ENCODE measurements at places on chromosomes 3 and 15.

DNA sequence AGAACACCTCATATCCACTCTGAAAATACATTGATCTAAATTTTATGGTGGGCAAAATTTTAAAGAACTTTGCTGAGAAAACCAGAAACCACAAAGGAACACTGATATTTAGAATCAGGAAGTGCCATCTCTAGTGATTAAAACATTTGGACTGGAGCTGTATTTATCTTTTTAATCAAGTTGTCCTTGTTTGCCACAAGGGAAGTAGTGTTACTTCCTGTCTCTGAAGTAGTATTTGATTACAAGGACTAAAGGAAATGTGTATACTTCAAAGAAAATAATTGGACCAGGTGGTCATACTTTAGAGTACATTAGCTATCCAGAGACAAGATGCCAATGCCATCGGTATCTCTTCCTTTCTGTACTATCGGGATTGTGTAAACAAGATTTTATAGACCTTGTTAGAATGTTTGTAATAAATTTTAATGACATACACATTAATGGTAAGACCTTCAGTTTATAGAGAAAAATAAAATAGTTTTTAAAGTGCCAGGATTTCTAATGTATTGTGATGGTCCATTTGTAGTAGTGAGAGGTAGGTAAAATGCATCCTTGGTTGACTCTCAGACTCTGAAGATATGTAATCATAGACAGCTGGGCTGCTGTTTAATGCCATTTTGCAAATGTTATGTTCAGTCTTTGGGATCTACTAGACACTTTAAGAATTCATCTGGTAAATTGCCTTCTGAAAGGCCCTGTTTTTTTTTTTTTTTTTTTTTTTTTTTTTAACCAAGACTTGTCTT, 131.9 kb downstream of the B3GALNT1 start:
- DNase-seq: no peak

DNA sequence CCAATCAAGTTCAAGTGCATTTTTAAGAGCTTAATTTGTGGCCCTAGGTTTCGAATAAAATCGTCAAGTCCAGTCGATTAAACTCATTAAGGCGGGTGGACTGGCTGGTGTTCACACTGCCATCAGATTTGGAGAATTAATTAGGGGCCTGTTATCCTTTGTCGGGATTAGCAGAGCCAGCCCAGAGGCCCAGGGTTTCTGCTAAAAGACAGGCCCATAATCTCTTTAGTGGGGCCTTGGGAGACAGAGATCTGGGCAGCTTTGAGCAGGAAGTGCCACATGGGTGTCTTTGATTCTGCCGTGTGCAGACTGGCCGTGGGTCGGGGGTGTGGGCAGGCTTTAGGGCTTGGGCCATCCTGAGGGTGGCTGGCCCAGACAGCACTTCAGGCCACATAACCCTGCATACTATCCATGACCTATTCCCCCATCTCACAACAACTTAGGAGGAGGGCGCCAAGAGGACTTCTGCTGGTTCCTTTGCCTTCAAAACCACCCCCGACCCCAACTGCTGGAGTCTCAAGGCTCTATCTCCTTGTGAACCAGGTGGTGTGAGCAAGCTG, 94.7 kb downstream of the PLXNA1 start:
- no peak for DNase-seq

- DNase-seq: peak; percentile 9
Measured at GRCh38 chr3:39917065-39917773, 107.8 kb downstream of the MYRIP start.

GRCh38 chr3:50123394-50124051, 31.6 kb upstream of the SEMA3F start:
- no peak for DNase-seq

- DNase-seq: no peak
Measured at GRCh38 chr15:53979051-53979788, 979 bp downstream of the UNC13C start.

- no peak for DNase-seq
Measured at GRCh38 chr15:90716317-90716975, 700 bp upstream of the BLM start.

DNA sequence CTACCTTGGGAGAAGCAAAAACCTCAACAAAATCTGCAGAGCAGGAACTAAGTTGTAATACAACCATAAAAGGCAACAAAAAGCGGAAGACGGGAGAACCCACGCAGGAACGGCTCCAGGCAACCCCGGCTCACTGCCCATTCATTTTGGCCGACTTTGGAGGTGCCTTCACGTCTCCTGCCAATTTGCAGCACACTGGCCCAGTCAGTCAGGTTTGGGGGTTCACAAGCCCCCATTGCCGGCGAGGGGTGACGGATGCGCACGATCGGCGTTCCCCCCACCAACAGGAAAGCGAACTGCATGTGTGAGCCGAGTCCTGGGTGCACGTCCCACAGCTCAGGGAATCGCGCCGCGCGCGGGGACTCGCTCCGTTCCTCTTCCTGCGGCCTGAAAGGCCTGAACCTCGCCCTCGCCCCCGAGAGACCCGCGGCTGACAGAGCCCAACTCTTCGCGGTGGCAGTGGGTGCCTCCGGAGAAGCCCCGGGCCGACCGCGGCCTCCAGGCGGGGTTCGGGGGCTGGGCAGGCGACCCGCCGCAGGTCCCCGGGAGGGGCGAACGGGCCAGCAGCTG, 463 bp downstream of the TERC start:
- DNase-seq: peak; percentile 71

- DNase-seq: no peak
Measured at GRCh38 chr15:89326316-89326715, 8.3 kb downstream of the POLG start.

DNA sequence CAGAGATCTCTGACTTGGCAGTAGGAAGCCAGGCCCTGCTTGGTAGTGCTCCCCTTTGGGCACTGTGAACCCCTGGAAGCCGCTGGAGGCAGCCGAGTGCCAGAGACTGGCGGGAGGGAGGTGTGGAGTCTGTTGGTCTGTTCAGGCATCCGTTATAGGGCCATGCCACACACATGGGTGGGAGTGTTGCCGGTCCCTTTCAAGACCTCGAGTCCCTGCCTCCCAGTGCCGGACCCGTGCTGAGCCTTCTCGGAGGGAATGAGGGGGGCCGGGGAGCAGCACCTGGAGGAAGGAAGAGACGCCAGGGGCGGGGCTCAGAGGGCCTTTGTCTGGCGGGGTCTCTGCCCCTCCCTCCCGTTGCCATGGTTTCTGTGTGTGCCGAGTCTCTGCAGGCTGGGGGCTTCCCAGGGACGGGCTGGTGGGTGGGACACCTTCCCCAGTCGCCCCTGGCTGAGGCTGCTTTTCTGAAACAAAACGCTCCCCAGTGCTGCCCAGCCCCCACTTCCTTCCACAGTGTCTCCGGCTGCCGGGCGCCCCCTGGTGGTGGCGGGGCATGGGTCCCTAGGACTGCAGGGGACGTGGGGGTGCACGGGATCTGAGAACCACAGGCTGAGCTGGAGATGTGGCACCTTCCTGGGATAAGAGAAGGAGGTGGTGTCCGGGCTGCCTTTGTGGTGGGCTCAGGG, 10.0 kb downstream of the GNAI2 start:
- peak; percentile 93 for DNase-seq

DNA sequence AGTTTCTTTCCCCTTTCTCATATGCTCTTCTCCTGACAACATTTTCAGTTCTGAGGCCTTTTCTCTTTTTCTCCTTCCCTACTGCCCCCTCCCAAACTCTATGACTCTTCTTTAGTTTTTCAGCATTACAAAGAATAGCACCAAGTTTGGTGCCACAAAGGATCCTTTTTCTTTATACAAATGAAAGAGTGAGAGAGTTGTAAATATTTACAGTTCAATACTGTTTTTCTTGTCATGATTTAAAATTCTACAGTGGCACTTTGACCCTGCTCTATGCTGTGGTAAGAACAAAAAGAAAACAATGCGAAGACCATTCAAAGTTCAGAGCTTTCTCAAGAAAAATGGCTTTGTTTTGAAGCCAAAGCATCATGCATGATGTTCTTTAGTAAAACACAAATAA, 667.9 kb upstream of the SGO1 start:
- DNase-seq: no peak

DNA sequence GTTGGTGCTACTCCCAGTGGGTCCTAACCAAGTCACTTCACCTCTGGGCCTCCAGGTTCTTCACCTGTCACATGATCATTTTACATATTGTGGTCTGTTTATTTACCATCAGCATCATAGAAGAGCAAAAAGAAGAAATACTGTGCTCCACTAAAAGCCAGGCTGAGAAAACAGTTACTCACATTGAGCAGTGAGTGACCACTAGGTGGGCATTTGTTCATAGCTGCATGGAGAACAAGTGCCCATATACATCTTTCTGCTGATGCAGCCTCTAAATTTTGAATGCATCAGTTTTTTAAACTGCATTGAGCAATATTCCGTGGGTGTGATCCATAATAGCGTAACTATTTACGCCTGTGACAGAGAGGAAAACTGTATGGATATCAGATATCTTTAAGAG, 76.2 kb downstream of the DCUN1D1 start:
- no peak for DNase-seq

- DNase-seq: peak; percentile 6
Measured at GRCh38 chr3:3015185-3016089, 94.7 kb downstream of the IL5RA start.

DNA sequence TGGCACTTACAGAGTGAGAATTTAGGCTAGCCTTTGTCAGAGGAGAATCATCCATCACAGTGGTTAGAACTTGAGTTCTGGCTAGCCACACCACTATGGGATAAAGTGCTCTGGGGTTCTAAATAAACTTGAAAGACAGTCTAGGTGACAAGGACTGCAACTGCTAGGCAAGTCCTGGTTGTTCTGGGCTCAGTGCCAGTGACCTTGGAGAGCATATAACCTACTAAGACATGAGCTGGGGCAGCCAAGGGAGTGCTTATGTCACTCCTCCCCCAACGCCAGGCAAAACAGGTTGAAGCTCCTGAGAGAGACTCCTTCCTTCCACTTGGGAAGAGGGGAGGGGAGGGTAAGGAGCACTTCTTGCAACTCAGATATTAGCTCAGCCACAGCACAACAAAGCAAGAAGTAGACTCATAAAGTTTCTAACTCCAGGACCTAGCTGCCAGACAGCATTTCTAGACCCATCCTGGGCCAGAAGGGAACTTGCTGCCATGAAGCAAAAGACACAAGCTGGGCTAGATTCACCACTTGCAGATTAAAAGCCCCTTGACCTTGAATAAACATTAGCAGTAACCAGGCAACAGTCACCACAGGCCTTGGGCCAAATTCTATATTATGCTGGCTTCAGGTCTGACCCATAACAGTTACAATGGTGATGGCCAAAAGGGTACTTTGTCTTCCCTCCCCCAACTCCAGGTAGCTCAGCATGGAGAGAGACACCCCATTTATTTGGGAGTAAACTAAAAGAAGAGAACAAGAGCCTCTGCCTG, 963.7 kb downstream of the PLOD2 start:
- no peak for DNase-seq

GRCh38 chr15:92545996-92546395, 109.6 kb downstream of the FAM174B start:
- no peak for DNase-seq

DNA sequence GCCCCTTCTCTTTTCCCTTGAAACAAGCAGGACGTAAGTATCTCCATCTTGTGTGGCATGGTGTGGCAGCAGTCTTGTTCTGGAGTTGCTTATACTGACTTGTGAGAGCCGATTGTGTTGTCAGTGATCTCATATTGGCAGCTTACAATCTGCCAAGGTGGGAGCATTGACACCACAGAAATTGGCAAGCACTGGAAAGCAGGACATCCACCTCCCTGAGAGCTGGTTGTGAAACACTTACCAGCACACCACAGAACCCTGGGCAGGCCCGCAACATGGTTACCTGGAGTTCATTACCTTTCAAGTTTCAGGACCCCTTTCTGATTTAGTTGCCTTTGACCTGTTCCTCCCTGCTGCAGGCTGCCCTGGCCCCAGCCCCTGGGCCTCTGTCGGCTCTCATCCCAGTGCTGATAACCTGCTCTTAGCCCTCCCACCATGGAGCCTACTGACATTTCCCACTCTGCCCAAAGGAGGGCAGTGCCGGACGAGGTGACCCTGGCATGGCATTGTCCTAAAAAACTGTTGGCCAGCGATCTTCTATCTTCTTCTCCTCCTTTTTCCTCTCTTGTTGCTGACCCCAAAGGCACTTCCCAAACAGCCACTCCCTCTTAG, 10.6 kb upstream of the ATP2B2 start:
- no peak for DNase-seq

GRCh38 chr3:98824256-98824655, 61.1 kb downstream of the ST3GAL6 start:
- DNase-seq: no peak

- peak; percentile 70 for DNase-seq
Measured at GRCh38 chr3:158434412-158435038, 136.5 kb upstream of the MLF1 start.

- DNase-seq: no peak
Measured at GRCh38 chr15:78752492-78753358, 58.5 kb downstream of the ADAMTS7 start.

GRCh38 chr3:12574661-12575060, 17.8 kb downstream of the MKRN2 start:
- DNase-seq: no peak

Measured in suppressor macrophage treated with lipopolysaccharide for 4 hours (primary cell).